ENCODE measurements at places on chromosomes 11 and 22.

DNA sequence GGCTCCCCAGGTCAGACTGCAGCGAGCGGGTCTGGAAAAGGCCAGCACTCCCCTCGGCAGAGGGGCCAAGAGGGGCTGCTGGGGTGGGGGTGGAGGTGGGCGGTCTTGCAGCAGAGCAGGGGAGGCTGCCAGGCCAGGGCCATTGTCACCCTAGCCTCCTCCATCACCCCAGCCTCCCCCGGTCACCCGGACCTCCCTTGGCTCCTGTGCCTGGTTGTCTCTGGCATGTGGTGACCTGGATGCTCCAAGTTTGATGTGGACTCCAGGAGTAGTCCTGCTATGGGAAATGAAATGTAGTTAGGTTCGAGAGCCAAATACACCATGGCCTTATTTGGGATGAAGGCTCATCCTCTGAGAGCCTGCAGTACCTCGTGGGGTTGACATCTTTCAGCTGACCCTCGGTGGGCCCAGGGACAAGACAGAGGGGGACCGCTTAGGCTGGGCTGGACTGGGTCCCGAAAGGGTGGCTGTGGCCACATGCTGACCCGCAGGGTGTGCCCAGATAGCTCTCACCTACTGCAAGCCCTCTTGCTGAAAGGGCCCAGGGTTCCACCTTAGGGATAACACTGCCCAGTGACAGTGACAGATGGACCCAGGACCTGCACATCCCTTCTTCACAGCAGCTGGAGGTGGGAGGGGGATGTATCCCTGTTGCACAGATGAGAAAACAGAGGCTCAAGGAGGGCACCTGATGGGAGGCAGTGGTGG, 24.1 kb downstream of the MRGPRD start:
- DNase-seq = no peak

- DNase-seq = no peak
Measured at GRCh38 chr11:70694371-70694770, 296.0 kb downstream of the CTTN start.

GRCh38 chr11:129302386-129303101, 73.1 kb upstream of the BARX2 start:
- no peak for DNase-seq

- peak; percentile 80 for DNase-seq
Measured at GRCh38 chr11:124762105-124762623, at the start of gene ESAM. Gene ESAM, minus strand, starts transcription at chr11:124762290. Its CDS starts 136 bp downstream, at chr11:124762154.

DNA sequence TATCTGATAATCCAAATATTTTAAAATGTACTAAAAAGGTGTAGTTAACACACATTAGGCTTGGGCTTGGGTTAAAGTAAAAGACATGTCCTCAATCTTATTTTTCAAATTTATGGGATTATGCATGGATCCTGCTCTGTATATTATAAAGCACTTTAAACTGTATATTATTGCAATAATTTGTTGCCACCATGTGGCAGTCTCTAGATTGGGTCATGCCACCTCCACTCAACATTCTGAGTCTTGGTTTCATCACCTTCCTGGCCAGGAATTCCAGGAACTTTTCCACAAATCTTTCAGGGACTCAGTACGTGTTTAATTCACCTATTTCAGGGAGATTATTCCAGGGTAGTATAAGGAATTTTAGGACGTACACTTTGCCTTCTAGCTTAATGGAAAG, 695.5 kb downstream of the FAM181B start:
- DNase-seq = no peak

DNA sequence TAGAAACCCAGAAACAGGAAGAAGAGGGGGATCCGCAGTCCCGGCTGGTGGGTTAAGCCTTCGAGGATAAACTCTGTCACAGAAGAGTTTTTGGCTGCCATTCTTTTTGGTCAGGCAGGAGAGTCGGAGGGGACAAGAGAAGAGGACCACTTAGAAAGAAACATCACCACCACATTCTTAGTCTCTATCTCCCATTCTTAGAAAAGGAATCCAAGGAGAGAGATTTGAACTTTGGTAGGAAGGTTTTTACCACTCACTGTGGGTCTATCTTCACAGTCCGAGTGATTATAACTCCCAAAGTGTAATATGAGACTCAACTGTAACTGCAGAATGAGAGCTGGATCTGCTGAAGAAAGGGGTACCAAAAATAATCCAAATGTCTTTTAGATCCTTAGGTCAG, at the start of gene OR8B12:
Gene OR8B12, minus strand, starts transcription at position 101 of the 400 bp plus-strand sequence. Its CDS starts 0 bp downstream, at position 101.
- no peak for DNase-seq

DNA sequence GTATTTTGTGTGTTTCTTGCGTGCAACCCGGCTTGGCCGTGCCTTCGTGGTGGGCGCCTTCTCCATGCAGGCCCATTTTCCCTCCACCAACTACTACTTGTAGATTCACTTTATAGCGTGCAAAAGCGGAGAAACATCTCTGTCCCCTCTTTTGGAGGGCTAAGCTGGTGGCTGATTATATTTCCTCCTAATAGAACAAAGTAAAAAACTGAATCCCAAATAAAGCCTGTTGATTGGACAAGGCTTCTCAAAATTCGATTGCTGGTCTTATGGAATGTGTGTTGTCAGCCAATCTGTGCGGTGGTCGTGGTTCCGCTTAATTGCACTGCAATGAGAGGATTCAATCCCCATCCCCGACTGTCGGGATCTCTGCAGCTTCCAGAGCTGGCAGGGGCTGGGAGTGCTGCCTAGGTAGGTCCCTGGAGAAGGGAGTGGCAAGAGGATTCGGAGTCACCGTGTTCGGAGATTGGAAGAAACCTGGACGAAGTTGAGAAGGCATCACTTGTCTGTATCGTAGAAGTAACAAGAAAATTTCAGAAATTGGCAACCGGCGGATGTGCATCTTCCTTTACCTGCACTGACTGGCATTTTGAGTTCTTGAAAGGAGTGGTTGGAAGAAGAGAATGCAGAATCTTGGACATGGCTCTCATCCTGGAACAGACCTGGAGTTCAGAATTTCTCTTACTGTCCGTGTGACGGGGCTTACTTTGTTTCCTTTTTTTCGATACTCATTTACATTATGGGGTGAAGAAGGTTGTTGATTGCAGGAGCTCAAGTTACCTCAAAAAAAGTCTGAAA, 1.1 kb downstream of the HMGXB4 start:
- DNase-seq = peak; percentile 29

- DNase-seq = no peak
Measured at GRCh38 chr11:11038782-11039181, 180.9 kb upstream of the ZBED5 start.

DNA sequence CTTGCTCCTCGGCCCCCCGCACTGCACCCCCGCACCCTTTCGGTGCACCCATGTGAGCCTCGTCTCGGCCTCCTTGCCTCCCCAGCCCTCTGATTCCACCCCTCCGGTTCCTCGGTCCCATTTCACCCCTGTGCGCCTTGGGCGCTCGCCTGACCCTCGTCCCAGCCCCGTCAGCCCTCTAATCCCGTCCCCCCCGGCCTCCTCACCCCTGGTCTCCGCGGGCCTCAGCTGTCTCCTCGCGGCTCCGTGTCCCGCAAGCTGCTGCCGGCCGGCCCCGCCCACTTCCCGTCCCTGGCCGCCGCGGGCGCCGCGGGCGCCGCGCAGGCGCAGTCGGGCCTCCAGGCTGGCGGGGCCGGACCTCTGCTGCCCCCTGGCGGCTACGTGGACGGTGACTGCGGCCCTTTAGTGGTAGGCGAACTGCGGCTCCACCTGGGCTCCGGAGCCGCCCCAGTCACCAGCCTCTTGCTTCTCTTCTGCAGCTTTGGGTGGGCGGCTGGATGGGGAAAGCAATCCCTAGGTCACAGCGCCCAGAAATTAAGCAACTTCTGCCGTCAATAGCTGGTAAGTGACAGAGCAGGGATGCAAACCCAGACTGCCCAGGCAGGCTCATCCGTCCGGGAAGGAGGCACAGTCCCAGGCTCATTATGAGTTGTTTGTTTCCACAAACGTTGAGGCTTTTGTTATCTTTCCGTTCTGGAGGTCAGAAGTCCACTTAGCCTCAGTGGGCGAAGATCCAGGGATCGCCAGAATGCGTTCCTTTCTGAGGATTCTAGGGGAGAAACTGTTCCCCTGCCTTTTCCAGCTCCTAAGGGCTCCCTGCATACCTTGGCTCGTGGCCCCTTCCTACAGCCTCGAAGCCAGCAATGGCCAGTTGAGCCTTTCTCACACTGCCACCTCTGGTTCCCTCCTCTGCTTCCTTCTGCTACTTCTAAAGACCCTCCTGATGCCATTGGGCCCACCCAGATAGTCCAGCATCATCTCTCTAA, at the start of gene PPM1F:
Gene PPM1F, minus strand, starts transcription at position 263 of the 986 bp plus-strand sequence. CDS start 6,800 bp downstream, outside the sequence.
- DNase-seq = peak; percentile 94

GRCh38 chr11:72688929-72689328, 14.7 kb upstream of the PDE2A start:
- no peak for DNase-seq

DNA sequence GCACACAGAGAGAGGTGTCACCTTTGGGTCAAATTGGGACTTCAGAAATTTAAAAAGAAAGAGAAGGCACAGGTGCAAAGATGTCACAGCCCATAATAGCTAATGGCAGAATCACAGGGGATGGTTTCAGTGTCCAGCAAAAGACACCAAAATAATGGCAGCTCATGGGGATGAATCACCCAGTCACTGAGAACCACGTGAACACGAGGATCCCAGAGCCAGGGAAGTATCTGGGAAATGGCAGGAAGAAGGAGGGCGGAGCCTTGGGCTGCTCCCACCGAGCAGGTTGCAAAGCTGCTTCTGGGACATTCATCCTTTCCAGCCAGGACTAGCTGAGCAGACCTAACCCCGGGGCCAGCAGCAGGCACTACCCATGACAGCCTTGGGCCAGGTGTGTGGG, 45.6 kb downstream of the TRMU start:
- no peak for DNase-seq

All from stimulated activated naive CD8-positive, alpha-beta T cell treated with anti-CD3 and anti-CD28 coated beads, Interleukin-15, Interleukin-2, amounts not matched to agents 100 U/mL and 50 U/mL, for 24 hours (primary cell).